ENCODE measurements at places on chromosomes 3 and 15. TPM values are rescaled to one million over a fixed set of nuclear protein-coding genes. Genes with fewer than 3 reads are reported as not detected.

GRCh38 chr3:116254541-116254940 is 190.7 kb downstream of the LSAMP start:
- no peaks in the 10 kb centered on the region for H3K36me3 ChIP-seq
- H3K4me3 ChIP-seq: no peak overlapping the region
- no peak overlapping the region for H3K27ac ChIP-seq
- no peak for DNase-seq
- H3K4me1 ChIP-seq: no peaks in the 10 kb centered on the region
- no peaks in the 10 kb centered on the region for H3K27me3 ChIP-seq

Gene REC114
- not detected for total RNA-seq

Gene BOC
- not detected for total RNA-seq

- no peak for DNase-seq
- H3K4me3 ChIP-seq: no peak overlapping the region
- peaks cover 17% of the 10 kb centered on the region for H3K27me3 ChIP-seq
Observed at GRCh38 chr15:95812491-95812890, 518.0 kb upstream of the NR2F2 start.

GRCh38 chr15:65059369-65059750 is 8.4 kb downstream of the RASL12 start:
- no peak overlapping the region for H3K27ac ChIP-seq
- H3K4me1 ChIP-seq: peaks cover 12% of the 10 kb centered on the region
- no peaks in the 10 kb centered on the region for H3K27me3 ChIP-seq
- H3K36me3 ChIP-seq: no peaks in the 10 kb centered on the region
- H3K4me3 ChIP-seq: no peak overlapping the region
- DNase-seq: no peak

- DNase-seq: no peak
- no peak overlapping the region for H3K4me3 ChIP-seq
- H3K4me1 ChIP-seq: no peaks in the 10 kb centered on the region
Observed at GRCh38 chr3:177236704-177237103, 39.4 kb upstream of the TBL1XR1 start.

Gene ATP13A3
- total RNA-seq: 73.8 TPM

- peaks cover 2% of the 10 kb centered on the region for H3K36me3 ChIP-seq
- DNase-seq: no peak
- no peak overlapping the region for H3K4me3 ChIP-seq
- no peak overlapping the region for H3K27ac ChIP-seq
Observed at GRCh38 chr15:65245096-65245856, 34.0 kb upstream of the CILP start.

Gene PPM1L
- 5.8 TPM for total RNA-seq

DNA sequence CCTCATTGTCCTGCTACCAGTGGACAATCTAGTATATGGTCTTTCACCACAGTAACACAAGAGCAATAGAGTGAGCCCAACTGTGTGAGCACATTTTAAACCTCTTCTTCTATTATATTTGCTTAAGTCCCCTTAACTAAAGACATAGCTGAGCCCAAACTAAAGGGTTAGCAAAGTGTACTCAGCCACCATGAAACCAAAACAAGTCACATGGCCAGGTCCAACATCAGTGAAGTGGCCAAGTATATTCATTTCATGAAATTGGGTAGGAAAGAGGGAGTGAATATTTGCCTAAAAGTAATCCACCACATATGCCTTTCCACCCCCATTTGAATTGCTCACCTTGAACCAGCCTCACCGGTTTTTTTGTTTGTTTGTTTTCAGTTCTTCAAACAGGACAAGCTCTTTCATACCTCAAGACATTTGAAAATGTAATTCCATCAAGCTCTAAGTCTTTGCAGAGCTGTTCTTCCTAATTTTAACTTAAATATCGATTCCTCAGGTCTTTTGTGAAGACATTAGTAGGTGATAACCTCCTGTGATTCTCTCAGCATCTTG is 327.0 kb upstream of the SEMA6D start:
- no peaks in the 10 kb centered on the region for H3K4me1 ChIP-seq
- H3K27me3 ChIP-seq: no peaks in the 10 kb centered on the region
- no peaks in the 10 kb centered on the region for H3K36me3 ChIP-seq
- no peak for DNase-seq
- no peak overlapping the region for H3K27ac ChIP-seq

DNA sequence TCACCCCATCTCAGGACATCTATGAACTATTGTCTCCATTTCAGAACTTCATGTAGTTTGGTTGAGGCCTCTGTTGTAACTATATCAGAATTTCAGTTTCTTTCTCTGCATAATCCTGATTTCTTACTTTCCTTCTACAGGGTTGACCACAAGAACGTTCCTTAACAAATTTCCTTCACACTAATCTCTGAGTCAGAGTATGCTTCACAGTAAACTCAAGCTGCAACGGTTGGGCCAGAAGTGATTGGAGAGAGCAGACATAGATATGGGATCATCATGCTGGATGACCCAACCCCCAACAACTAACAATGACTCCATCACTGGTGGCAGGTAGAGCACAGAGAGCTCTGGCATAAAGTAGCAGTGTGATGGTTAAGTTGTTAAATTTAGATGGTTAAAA is 128.8 kb upstream of the OSTN start:
- H3K4me3 ChIP-seq: no peak overlapping the region
- no peaks in the 10 kb centered on the region for H3K36me3 ChIP-seq
- H3K27ac ChIP-seq: no peak overlapping the region
- DNase-seq: no peak
- no peaks in the 10 kb centered on the region for H3K27me3 ChIP-seq

DNA sequence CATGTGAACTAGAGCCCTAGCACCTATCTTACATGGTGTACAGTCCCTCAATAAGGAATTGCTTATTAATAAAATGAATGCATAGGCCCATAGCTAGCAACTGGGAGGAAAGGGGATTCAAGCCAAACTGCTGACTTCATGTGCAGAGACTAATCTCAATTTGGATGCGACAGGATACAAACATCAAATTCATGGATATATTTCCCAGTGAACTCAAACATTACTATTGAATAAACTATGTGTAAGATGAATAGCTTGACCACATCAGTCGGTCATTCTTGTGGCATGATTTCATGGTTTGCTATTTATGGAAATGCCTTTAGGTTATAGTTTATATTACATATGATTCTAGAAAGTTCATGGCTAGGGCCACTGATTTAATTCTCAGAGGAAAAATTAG is 268.6 kb upstream of the SLITRK3 start:
- no peaks in the 10 kb centered on the region for H3K27me3 ChIP-seq
- DNase-seq: no peak
- no peaks in the 10 kb centered on the region for H3K36me3 ChIP-seq
- no peak overlapping the region for H3K4me3 ChIP-seq
- no peaks in the 10 kb centered on the region for H3K4me1 ChIP-seq
- H3K27ac ChIP-seq: no peak overlapping the region

GRCh38 chr15:100029868-100030479 is 296.7 kb upstream of the LYSMD4 start:
- no peaks in the 10 kb centered on the region for H3K4me1 ChIP-seq
- no peaks in the 10 kb centered on the region for H3K27me3 ChIP-seq
- DNase-seq: no peak
- H3K27ac ChIP-seq: no peak overlapping the region
- H3K36me3 ChIP-seq: peaks cover 2% of the 10 kb centered on the region

GRCh38 chr3:144039661-144040060 is 68.0 kb downstream of the DIPK2A start:
- H3K27me3 ChIP-seq: peaks cover 10% of the 10 kb centered on the region
- no peak overlapping the region for H3K4me3 ChIP-seq
- H3K27ac ChIP-seq: no peak overlapping the region
- no peak for DNase-seq

Gene ANAPC13
- 33.5 TPM for total RNA-seq

Measured in activated CD4-positive, alpha-beta T cell treated with anti-CD3 and anti-CD28 coated beads, Interleukin-2, amount 10 ng/mL, durations not matched to agents 7 days and 5 days (primary cell).